Parietal lobe (tissue), 2 donors: ENCODE measurements at places on chromosomes 4 and X. TPM values are rescaled to one million over a fixed set of nuclear protein-coding genes. Genes with fewer than 3 reads are reported as not detected.

COL25A1 gene
- total RNA-seq: 16.9 TPM

NSUN7 gene
- total RNA-seq: 7.8 TPM

CA5B gene
- total RNA-seq: 14.7 TPM

MAGEA4 gene
- total RNA-seq: not detected

ARL9 gene
- 3.8 TPM for total RNA-seq

TTC29 gene
- 0.63 TPM for total RNA-seq

ZNF275 gene
- total RNA-seq: 13.8 TPM

FAM241A gene
- 6.3 TPM for total RNA-seq

RAB28 gene
- total RNA-seq: 26.3 TPM

RTL9 gene
- total RNA-seq: 0.63 TPM

ERAS gene
- total RNA-seq: not detected

CT45A3 gene
- not detected for total RNA-seq

SPANXN3 gene
- total RNA-seq: not detected

VCX gene
- total RNA-seq: not detected

TMEM271 gene
- total RNA-seq: 13.5 TPM

SLC4A4 gene
- total RNA-seq: 18.5 TPM

P2RY4 gene
- total RNA-seq: 0.63 TPM

FAM156A gene
- total RNA-seq: 27.5 TPM

FGG gene
- 0.63 TPM for total RNA-seq

CSAG3 gene
- total RNA-seq: not detected

NLRP2B gene
- total RNA-seq: 0.31 TPM

PPP2R2C gene
- 60.7 TPM for total RNA-seq

TRPC3 gene
- 15.3 TPM for total RNA-seq

GPR50 gene
- total RNA-seq: not detected

SPANXA2 gene
- not detected for total RNA-seq
